ENCODE measurements at places on chromosomes 5 and 9. TPM values are rescaled to one million over a fixed set of nuclear protein-coding genes. Genes with fewer than 3 reads are reported as not detected.

The C1QTNF3 gene
- total RNA-seq, result 0.70 TPM

- peak; percentile 61 for DNase-seq
These were observed 2.2 kb downstream of the NXNL2 start for GRCh38 chr9:88536951-88537760.

- DNase-seq, result no peak
These were observed 289.5 kb downstream of the DEPDC1B start for GRCh38 chr5:60410427-60410826.

DNA sequence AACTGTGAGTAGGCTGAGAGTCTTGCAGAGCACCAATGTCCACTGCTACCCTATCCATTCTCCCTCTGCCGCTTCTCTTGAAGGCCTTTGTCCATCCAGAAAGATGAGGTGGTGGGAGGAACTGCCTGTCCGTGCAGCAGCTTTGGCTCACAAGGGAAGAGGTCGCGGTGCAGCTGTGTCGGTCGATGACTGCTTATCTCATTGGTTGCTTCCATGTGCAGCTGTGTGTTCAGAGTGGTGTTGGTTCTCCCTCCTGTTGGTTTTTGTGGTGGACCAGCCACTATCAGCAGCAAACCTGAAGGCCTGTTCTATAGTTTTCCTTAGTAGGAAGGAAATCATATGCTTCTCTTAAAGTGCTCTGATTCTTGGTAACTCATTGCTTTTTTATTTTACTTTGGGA, 40.7 kb downstream of the SPTAN1 start:
- no peak for DNase-seq

GRCh38 chr9:133098871-133099270, 22.2 kb downstream of the RALGDS start:
- no peak for DNase-seq

Data from Right ventricle myocardium superior (tissue), 1 donor.